ENCODE measurements at places on chromosomes 16 and 17.

DNA sequence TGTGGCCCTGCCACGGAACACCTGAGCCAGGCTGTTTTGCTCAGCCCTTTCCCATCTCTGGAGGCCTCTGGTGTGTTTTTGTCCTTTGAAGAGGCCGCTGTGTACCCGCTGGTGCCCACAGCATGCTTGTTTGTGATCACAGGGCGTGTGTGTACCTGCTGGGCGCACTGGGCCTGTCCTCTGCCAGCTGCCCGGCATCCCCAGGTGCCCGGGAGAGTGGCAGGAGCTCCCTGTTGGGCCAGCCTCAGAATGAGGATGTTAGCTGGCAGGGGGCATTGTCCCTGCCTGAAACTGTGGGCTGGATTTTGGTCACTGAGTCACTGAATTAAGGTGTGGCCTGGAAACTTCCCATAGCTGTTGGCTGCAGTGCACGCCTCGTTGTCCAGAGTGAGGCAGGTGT, 31.1 kb downstream of the BAIAP2 start:
- DNase-seq = no peak

- no peak for DNase-seq
Observed at GRCh38 chr16:30551781-30552180, 6.4 kb downstream of the ZNF764 start.

DNA sequence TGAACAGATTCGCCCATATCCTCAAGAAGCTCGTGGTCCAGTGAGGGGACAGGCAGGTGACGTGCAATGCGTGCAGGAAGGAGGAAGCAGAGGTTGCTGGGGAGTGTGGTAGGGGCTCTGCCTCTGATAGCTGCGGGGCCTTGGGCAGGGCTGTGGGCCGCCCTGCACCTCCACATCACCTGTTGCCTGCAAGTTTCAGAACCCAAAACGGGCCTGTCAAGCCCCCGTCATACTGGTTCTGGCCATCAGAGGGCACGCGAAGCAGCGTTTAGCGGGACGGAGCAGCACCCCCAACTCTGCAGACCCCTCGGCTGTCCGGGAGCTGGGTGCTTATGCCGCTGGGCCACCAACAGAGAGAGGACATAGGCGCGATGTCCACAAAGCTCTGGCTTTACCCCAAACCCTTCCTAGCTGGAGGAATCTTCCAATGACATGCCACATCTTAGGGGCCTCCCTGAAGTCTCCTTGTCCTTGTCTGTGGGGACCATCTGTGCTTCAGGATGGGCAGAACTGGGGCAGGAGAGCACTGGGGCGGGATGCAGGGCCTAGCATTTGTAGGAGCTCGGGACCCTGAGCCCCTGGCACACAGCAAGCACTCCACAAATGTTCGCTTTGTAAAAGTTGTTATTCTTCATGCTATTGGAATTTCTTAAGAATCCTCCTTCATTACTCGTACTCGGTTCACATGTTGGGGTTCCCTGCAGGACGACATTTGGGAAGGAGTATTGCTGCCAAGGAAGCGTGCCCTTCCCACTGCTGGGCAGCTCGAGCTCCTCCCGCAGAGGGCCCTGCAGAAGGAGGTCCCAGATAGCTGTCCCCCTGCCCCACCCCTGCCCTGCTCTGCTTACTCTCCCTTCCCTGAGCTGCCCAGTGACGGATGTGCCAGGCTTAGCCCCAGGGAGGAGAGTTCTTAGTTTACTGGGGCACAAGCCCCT, 64.3 kb downstream of the CNGB1 start:
- DNase-seq = no peak

DNA sequence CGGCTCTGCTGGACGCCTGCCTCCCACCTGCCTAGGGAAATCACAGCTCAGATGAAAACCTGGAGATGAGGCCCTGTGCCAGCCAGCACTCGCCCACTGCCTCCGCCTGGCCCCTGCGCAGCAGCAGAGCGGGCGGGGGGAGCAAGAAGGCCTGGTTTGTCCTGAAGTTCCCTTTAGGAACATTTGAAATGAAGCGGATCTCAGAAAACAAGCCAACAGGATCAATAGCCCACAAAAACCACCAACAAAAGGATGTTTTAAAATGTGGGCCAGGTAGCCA, 48.0 kb downstream of the RBFOX3 start:
- DNase-seq = no peak

- DNase-seq = no peak
Observed at GRCh38 chr16:24807301-24807700, 38.5 kb upstream of the SLC5A11 start.

DNA sequence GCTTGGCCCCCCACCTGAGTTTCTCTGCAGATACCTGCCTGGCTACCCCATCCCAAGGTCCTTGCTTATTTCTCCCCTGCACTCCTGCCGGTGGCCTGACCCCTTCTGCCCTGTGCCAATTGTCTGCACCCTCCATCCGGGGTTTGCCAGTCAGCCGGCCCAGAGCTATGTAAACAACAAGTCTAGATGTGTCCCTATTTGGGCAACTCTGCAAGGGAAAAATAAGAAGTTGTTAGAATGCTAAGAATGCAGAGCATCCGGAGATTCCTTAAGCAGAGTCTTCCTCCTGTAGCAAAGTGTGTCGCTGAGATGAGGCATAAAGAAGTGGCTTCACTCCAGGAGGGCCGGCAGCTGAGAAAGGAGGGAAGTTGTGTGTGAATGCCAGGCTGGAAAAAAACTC, 46.6 kb downstream of the RGS9 start:
- DNase-seq = no peak

DNA sequence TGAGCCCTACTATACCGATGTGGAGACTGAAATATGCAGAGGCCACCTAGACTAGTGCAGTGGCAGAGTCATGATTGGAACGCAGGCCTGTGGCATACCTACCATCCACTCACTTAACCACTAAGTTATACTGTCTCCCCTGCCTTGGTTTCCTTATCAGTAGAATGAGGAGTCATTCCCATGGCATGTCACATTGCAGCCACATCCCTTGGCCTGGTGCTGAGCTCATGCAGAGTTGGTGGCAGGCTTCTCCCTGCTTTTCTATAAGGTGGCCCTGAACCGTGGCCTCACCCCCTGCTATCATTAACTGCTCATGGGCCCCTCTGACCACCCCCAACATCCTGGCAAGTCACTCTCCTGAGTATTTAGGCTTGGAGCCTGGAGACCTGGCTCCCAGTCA, 212.5 kb downstream of the KATNIP start:
- DNase-seq = no peak

GRCh38 chr16:31532896-31533295, 5.2 kb downstream of the AHSP start:
- DNase-seq = no peak

GRCh38 chr17:67044016-67044772, at the start of gene CACNG1:
Gene CACNG1 (plus strand): TSS chr17:67044554. CDS start chr17:67044661, 107 bp downstream.
- DNase-seq = no peak

GRCh38 chr16:30377812-30378235, 3.2 kb downstream of the MYL11 start:
- DNase-seq = peak; percentile 80
